ENCODE measurements at places on chromosomes 5 and 9.

GRCh38 chr5:73544429-73545402 lies 20.7 kb downstream of the ANKRA2 start:
- DNase-seq = no peak

DNA sequence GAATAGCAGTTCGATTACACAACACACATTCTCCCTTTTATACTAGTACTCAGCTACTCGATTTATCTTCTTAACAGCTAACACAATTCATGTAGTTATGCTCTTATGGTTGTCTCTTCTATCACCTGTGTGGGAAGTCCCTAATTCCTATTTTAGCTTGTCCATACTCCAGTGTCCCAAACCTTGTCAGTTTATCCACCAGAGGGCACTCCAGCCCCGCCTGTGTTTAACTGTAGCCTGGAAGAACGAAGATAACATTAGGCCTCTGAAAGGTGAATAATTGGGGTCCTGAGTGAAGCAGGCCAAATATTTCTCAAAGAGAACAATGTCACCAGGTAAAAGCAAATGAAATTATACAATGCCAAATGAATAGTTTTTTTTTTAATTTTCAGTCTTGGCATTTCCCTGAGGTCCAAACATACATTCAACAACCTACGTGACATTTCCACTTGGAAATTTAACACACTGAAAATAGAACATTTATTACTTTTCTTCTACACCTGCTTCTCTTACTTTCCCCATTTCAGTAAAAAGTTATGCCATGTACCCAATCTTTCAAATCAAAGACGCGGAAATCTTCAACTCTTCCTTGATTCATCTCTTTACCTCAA lies 560.7 kb downstream of the HTR1A start:
- no peak for DNase-seq

DNA sequence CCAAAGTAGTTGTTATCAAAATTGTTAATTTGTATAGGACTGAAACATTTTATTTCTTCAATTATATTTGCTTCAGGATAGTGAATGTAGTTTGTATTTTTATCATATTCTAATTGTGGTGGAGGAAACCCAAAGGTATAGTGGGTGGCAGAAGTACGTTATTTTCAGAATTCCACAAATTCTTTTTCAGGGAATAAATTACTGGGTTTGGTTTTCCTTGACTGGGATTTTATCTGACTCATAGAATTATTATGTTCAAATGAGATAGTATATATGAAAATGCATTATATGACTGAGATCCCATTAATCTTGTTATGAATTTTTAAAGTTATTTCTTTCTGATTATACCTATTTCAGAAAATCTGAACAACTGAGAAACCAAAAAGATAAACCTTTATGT lies 73.7 kb downstream of the VPS13A start:
- DNase-seq = no peak

DNA sequence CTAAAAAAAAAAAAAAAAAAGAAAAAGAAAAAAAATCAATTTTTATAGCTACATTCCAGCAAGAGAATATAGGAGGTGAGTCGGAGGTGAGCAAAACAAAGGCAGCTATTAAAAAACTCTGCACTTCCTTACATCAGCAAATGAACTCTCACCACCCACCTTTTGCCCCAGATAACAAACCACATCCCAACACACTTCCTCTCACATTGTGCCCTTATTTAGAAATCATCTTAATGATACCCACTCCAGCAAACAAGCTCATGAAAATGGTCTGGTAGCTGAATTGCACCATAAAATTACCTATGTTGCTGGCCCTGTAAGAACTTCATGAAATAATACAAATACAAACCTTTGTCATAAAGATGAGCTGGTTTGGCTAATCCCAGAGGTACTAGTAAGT lies 82.9 kb downstream of the CEMIP2 start:
- peak; percentile 27 for DNase-seq

DNA sequence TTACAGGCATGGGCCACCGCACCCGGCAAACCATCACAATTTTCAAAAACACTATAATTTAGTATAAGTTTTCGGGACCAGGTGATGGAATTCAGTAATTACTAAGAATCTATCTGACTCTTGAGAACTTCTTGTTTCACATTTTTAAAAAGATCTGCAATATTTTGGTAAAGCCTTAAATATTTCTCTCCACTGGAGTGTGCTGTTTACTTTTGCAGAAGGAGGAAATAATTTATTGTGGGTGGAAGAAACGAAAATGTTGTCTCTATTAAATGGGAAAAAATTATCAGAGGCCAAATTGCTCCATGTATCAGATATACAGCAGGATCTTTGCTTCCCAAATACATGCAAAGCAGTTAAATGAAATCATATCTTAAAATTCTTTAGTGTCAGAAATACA lies 566.8 kb upstream of the CYLC2 start:
- no peak for DNase-seq

DNA sequence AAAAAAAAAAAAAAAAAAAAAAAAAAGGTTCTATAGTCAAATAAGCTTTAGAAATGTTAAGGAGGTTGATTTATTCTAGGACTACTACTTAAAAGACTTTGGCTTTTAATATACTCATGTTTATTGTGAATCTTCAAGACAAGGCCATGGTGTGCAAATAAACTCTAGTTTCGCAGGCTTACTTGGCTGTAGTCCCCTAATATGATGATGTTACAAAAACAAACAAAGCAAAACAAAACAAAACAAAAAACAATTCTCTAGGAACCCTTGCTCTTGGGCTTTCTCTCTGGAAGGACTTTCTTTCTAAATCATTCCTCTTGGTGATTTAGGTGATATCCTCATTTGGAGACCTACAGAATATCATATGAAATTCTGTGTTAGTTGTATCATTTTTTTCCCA lies 172.0 kb downstream of the GDNF start:
- DNase-seq = no peak

DNA sequence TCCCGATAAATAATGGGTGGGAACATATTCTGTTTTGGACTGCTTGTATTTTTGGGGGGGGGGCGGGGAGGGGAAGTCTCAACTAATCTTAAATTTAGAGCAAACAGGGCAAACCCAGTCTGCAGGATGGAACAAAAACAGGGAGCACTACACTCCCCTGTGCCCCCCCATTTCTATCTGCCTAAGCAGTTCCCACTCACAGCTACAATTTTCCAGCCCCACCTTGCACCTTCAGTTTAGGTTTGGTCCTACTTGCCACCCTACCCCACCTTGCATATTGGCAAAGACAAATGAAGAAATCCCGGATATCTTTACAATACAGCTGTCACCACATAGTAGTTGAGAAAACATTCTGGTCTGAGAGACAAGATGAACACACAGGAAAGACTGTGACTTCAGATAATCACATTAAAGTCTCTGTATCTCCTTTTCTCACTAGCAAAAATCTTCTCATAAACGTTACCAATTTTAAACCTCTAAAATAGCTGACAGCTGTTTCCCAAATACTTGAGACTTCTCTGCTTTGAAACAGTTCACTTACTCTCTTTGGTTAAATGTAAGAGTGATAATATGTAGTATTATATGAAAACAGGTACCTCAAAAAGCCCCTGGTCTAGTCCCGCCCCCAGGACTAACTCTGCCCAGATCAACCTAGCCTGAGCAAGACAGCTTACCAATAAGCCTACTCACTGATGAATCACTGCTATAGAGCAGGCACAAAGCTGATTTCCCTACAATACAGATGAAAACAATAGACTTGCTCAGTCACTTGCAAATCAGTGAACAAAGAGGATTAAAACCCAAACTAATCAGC lies 5.2 kb upstream of the RAPGEF6 start:
- no peak for DNase-seq

DNA sequence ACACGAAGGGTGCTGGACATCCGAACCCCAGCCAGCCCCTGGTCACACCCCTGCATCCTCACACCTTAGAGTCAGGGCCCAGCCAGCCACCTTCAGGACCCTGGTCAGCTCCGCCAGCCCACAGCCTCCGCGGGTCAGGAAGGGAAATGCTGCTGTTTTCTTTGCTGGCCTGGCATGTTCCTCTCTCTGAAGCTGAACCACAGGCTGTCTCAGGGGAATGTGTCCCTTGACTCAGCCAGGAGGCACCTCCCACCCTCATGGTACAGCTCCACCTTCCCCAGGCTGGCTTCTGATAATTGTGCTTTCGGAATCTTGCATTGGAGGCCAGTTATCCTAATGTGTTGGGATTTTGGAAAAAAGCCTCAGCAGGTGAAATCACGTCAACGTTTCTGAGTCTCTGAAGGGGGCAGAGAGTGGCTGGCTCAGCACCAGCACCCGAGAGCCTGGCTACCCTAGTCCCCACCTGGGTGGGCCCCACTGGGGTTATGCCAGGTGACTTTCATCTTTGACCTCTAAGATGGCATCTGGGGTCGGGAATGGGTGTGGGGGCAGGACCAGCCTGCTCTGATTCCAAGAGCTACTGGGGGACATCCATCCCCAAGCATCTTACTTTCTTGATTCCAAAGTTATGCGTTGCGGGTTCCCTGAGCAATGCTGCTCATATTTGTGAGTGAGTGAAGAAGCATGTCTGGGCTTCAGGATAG lies 9.8 kb upstream of the OLFM1 start:
- DNase-seq = no peak

- no peak for DNase-seq
These were observed 133.0 kb upstream of the PTCH1 start for GRCh38 chr9:95649801-95650213.

DNA sequence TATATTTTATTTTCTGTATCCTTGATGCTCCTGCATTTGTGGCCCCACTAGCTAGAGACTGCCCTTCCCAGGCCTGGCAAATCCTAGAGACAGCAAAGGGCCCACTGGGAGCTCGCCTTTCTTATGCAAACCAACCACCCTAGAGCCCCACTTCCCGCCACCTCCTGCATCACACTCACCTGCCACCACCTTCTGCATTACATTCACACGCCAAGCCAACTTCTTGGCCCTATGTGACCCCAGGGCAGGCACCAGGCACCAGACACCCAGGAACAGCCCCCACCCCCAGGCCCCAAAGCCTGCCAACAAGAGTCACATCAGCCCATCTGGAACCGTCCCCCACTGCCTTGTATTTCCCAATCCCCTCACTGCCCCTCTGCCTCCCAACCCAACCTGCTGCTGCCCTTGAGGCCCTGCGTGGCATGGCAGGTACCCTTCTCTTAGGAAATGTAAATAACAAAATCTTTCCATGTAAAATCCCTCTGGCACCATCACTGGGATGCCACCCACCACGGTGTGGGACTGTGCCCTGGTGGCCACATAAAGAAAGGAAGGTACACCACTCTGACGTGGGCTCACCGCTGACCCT lies 22.0 kb downstream of the ROR2 start:
- no peak for DNase-seq

DNA sequence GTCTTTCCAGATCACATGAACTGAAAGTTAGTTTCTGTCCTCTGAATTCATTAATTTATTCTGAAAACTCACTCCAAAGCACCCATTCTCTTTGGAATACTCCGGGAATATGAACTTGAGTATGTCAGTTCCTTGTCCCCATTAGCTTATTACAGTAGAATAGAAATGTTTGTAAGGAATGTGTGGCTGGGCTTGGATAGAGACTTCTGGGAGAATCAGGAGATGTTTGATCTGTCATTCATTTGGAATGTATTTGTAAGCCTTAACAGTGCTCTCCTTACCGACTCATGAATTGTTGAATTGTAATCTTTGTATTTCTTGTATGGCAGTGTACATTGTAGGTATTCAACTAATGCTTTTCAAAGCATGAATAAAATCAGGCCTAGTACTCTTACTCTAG lies 548.4 kb downstream of the LRRC70 start:
- no peak for DNase-seq

DNA sequence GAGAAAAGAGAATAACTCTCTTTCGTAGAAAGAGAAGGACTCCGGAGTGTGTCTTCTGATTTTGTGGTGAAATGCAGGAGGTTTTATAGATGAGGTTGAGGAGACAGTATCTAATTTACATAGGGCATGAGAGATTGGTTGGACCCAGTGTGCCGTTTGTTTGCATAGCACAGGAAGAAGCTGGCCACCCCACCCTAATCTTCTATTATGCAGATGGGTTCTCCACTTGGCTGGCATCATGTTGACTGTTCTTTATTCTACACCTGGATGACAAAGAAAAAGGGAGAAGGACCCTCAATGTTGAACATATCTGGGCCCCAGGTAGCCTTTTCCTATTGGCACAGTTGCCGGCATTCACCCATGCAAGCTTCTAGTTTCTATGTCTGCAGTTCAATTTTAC lies 23.2 kb upstream of the MINAR2 start:
- DNase-seq = no peak

- no peak for DNase-seq
These were observed 753.3 kb upstream of the ZNF608 start for GRCh38 chr5:125499636-125500332.

DNA sequence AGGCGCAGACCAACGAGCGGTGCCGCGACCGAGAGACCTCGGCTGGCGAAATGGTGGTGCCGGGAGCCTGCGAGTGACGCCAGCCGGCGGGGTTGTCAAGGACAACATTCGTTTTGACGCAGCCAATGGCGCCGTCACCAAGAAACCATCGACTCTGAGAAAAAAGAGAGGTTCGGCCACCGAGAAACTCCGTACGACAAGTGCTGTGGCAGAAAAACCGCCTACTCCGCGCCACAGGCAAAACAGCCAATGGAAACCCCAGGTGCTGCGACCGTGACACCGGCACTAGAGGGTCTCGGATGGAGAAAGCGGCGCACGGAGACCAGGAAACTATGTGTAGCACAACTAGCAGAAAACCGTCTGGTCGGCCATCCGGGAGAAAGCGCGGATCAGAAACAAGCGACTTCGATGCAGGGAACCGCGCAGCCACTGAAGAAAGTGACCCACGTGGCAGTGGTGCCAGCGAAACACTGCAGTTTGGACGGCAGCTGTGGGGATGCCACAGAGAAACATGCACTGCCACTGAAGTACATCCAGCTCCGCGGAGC lies 88.8 kb downstream of the ANXA2R start:
- peak; percentile 84 for DNase-seq

DNA sequence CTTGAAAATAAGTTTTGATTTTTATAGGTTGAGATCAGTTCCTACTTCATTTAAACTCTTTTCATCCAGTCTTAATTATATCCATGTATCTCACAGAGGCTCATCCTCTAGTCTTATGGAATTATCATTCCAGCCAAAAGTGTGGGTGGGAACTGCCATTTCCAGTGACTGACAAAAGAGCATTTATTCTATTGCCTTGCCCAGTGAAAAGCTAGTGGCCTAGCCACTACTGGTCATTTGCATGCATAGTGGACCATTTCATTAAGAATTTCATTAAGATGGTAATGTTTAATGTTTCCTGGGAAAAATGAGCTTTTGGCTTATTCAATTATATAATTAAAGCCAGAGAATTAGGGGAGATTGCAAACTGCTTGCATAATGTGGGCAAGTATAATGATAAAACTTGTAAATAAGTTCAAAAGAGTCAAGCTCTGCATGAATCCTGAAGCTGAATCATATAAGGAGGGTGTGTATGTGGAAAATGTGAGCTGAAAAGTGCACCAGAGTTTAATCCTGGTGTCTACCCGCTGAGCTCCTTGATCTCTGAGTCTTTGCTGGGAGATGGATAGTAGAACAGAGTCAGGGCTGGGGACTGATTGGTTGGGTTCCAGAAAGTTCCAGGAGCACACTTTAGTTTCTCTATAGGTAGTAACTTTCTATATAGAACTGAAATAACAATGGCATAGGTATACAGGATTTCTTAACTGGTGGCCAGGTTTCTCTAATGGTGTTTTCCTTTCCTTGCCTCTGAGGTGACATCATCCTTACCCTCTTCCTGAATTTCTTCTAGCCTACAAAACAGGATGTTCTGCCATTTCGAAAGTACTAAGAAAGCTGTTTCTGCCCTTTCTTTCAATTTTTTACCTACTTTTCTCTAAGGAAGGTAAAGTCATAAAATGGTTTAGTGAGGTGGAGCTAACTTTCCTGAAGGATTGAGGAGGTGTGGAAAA lies 78.5 kb downstream of the KIF4B start:
- DNase-seq = no peak
